ENCODE measurements at places on chromosomes 4 and X.

DNA sequence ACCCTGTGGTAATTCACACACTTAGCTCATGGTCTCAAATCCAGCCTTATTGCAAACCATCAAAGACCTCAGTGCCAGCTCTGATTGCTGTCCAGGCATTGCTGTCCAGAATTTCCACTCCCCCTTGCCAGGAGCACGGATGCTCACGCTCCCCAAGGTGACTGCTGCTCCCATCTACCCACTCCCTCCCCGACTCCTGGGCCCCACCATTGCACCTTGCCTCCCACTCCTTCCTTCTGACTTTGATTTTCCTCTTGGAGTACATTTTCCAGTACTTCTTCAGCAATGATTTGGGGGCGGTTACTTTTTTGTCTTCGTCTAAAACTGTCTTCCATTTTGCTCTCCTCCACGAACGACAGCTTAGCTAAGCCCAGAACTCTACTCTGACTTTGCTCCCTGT lies 11.5 kb downstream of the ZFYVE28 start:
- no peak for DNase-seq

DNA sequence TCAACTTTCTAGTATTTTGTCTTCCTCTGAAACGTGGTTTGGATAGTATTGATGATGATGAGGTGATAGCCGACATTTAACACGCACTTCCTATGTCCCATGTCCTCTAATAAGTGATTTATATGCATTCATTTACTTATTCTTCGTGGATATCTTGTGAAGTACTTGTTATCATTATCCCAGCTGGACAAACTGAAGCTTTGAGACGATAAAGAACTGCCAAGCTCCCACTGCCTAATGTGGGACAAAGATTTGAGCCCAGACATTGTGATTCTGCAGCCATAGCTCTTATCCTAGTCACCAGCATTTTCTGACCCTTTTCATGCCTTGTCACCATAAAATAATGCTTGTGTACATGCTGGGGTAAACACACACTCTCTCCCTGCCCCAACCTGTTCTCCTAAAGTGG lies 92.5 kb downstream of the RAPGEF2 start:
- DNase-seq, result no peak

DNA sequence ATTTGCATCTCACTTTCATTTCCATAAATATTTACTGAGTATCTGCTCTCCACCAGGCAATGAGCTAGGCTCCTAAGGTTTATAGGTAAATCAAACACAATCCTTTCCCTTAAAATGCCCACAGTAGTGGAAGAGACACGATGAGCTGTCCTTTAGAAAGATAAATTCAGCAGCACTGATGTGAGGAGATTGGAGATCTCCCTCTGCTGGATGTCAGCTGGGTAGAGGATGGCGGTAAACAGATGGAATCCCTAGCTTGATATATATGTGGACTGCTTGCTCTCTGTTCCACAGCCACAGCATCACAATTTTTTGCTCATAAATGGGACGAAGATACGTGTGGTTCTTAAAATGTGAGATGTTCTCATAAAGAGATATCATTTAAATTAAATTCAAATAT lies 216.4 kb upstream of the RASGEF1B start:
- DNase-seq, result no peak

GRCh38 chr4:99591757-99592156 lies 17.1 kb downstream of the MTTP start:
- DNase-seq, result no peak

DNA sequence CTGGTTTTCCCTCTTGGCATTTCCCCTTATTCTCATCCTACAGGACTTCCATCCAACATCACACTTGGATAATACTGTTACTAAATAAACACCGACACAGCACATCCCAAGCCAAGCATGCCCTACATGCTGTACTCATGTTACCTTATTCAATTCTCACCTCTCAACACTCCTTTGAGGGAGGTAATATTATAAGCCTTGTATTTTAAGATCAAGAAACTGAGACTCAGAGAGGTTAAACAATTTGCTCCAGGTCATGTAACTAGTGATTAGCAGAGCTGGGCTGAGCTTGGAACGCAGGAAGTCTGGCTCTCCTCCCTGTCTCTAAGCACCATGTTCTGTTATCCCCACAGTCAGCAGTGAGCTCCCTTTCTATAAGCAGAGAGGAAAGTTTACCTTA lies 333.6 kb upstream of the IGFBP7 start:
- no peak for DNase-seq

DNA sequence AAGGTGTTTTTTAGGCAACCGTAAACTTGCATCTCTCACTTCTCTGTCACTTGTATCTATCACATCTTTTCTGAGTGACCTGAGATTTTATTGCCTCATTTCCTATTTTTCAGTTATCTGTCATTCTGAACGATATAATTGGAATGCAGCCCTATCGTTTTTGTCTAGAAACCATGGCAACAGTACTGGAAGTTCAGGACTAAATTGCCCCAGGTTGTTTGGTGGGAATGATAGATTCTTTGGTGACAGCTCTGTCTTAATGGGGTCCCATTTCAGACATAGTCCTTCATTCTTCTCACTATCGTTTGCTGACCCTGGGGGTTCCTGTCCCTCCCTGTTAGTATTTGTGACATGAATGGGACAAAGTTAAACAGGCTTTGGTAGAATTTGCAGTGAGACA lies 267.7 kb upstream of the GALNT7 start:
- no peak for DNase-seq

DNA sequence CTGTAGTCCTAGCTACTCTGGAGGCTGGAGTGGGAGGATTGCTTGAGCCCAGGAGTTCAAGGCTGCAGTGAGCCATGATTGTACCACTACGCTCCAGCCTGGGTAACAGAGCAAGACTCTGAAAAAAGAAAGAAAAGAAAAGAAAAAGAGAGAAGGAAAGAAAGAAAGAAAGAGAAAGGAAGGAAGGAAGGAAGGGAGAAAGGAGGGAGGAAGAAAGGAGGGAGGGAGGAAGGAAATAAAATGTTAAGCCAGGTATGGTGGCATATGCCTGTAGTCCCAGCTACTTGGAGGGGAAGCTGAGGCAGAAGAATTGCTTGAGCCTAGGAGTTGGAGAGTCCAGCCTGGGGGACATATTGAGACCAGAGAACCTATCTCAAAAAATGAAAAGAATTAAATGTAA lies 12.0 kb downstream of the STAP1 start:
- DNase-seq, result no peak

DNA sequence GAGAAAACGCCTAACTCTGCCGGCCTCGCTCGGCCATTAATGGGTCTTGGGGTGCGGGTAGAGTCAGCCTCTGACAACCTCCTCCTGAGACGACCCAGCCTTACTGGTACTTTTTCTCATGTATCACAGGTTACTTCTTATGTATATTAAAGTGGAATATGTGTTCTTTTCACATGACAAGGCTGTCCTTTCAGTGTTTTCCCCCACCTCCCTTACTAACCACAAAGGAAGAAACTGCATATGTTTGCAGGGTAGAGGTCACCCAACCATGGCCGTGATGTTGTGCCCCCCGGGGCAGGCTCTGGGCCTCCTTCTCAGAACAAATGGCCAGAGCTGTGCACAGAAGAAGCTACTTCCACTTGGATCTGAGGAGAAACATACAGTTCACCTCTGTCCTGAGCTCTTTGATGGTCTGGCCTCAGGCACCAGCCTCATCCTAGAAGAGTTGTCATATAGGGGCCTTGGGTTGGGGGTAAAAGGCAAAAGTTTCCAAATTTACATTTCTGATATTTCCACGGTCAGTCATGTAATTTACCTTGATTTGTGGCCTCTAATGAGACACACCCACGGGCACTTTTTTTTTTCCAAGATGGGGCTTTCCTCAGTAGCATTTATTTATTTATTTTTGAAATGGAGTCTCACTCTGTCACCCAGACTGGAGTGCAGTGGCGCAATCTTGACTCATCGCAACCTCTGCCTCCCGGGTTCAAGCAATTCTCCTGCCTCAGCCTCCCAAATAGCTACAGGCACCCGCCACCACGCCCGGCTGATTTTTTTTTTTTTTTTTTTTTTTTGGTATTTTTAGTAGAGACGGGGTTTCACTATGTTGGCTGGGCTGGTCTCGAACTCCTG lies 1.9 kb downstream of the SOWAHD start:
- DNase-seq, result no peak

GRCh38 chrX:127129510-127129909 lies 310.0 kb downstream of the PRR32 start:
- no peak for DNase-seq

DNA sequence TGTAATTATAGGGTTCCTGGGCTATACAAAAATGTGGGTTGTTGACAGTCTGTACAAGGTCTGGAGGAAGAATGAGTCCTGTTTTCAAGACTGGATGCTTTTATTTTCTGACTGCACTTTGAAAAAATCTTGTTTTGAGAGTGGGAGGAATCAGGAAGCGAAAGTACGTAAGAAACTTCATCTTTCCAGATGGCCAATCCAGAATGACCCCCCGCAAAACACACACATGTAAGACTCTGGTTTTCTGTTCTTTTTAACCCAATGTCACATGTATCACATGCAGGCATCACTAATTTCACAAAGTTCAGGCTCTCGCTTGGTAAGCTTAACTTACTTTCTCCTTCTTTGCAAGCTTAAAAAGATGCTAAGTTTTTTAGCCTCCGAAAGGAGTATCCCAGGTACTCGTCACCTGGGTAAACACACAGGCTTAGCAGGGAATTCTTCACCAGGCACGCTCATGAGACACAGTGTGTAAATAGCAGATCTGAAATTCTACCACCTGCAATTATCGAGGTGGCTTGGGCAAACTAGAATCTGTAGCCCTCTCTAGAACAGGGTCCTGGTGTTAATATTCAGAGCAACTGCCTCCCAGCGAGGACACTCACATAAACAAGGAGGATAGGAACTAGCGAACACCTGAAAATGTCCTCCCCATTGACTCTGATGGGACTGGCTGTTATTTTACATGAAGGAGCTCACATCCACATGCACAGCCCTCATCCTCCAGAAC lies 90.7 kb downstream of the NSUN7 start:
- no peak for DNase-seq

DNA sequence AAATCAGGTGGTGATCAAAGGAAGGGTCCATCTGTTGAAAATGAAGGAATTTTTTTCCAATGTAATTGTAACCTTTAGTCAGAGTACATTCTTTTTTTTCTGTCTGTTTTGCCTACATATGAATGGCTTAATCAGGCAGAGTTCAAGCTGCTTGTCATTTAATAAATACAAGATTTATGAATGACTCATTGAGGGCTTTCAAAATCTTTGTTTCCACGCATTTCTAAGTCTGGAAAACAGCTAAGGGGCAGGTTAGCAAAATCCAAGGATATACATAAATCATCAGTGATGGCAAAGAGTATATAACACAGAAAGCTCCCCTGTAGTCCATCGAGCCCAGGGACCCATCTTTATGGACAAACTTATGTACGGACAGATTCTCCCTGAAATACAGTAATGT lies 1.8 kb downstream of the CA5B start:
- no peak for DNase-seq
